Activated CD4-positive, alpha-beta T cell treated with anti-CD3 and anti-CD28 coated beads for 36 hours (primary cell): ENCODE measurements at places on chromosomes 7 and 10.
A peak's percentile ranks its signal among the peaks of the same experiment; 100 is the strongest.

DNA sequence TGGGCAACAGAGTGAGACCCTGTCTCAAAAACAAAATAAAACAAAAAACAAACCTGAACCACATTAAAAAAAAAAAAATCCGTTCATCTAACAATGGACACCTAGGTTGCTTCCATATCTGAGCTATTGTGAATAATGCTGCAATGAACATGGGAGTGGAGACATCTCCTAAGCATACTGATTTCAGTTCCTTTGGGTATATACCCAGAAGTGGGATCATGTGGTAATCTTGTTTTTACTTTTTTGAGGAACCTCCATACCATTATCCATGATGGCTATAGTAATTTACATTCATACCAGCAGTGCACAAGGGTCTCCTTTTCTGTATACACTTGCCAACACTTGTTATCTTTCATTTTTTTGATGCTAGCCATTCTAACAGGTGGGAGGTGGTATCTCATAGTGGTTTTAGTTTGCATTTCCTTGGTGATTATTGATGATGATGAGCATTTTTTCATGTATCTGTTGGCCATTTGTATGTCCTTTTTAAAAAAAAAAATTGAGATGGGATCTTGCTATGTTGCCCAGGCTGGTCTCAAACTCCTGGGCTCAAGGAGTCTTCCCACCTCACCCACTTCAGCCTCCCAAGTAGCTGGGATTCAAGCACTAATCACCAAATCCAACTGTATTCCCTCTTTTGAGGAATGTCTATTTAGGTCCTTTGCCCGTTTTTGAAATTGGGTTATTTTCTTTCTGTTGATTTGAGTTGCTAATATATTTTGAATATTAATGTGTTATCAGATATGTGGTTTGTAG lies 17.5 kb downstream of the CDK13 start:
- no peak for DNase-seq

GRCh38 chr7:1431634-1432380 lies 27.5 kb downstream of the MICALL2 start:
- DNase-seq: no peak

GRCh38 chr7:122262246-122262645 lies 42.3 kb downstream of the FEZF1 start:
- DNase-seq: no peak

DNA sequence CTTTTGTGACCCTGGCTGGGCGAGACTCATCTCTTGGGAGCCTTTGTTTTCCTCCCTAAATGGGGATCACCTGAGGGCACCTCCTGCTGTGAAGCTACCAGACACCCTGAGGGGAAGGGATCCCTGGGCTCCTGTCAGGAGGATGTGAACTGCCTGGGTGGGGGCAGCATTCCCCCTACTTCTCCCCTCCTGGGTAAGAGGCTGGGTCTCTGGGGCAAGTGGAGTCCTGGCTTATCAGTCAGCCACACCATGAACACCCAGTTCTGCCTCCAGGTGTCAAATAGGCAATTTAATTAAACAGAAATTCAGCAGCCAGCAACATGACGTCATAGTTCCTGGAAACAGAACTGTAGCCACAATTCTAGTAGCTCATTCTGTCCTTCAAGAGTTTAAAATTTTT lies 97.7 kb upstream of the RET start:
- no peak for DNase-seq

DNA sequence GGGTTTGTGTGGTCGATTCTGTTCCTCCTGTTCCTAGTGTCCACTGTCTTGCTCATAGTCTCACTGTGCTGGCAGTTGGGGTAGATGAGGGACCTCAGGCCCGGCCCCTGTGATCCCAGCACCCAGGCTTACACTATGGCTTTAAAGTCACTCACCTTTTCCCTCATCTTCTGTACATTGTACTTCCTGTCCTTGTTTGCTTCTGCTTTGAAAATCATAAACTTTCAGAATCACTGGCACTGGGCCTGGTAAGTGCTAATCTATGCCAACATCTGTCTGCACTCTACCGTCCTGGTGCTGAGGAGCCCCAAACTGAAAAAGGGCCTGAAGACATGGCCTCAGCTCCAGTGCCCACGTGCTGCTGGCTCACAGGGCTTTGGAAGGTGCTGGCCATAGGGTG lies 5.7 kb upstream of the TAS2R60 start:
- DNase-seq: peak; percentile 15

DNA sequence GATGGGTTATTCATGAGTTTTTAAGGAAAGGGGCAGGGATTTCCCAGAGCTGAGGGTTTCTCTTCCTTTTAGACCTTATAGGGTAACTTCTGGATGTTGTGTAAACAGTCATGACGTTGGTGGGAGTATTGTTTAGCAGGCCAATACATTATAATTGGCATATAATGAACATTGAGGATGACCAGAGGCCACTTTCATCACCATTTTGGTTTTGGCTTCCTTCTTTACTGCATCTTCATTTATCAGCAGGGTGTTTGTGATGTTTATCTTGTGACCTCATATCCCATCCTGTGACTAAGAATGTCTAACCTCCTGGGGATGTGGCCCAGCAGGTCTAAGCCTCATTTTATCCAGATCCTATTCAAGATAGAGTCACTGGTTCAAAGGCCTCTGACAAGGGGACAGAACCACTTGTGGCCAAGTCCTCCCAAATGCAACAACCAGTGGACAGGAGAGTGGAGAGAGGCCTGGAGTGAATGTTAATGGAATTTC lies 77.3 kb upstream of the RPA3 start:
- DNase-seq: no peak

GRCh38 chr7:48105045-48105444 lies 16.0 kb downstream of the UPP1 start:
- DNase-seq: no peak

DNA sequence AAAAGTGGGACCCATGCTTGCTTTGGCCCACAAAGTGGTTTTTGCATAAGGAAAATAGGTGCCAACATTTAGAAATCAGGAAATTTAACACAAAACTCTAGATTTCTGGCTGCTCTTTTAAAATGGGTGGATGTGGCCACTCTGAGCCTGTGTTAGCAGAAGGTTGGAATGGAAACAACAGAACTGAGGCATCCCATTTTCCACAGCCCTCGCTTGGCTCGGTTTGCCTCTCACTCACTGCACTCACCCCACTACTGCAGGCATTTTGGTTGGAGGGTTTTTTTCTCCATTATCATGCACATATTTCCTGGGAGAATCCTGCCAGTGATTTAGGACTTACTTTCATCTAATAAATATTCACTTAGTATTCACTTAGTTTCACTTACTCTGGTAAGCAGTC lies 178.9 kb downstream of the BICC1 start:
- DNase-seq: no peak

GRCh38 chr7:141102436-141102835 lies 28.6 kb downstream of the TMEM178B start:
- DNase-seq: no peak

DNA sequence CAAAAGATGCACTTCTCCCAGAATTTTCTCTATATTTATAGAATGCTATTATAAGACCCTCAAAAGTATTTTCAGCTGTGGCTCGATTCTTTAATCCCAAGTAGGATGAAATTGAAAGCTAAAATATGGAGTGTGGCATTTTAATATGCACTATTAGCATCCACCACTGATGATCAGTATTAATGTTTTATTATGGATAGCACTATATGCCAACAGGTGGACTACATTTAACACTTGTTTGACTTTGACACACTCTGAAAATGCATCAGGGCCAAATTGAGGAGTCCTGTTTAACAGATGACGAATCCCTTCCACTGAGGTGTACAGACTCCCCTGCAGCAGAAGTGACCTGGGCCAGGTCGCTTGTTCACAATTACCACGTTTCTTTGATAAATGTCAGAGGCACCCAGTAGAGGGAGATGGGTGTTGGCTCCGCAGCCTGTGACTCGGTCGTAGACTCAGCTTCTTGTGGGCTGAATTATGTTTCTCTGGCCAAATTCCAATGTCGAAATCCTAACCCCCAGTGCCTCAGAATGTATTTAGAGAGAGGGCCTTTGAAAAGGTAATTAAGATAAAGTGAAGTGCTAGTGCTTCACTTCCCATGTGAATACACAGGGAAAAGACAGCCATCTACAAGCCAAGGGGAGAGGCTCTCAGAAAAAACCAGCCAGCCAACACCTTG lies 48.1 kb downstream of the WIPF3 start:
- no peak for DNase-seq

GRCh38 chr10:58967551-58968388 lies 208.7 kb upstream of the PHYHIPL start:
- no peak for DNase-seq
